ENCODE measurements at places on chromosomes 16 and 17.

GRCh38 chr16:19406891-19407491 lies 10.7 kb upstream of the TMC5 start:
- DNase-seq: no peak

DNA sequence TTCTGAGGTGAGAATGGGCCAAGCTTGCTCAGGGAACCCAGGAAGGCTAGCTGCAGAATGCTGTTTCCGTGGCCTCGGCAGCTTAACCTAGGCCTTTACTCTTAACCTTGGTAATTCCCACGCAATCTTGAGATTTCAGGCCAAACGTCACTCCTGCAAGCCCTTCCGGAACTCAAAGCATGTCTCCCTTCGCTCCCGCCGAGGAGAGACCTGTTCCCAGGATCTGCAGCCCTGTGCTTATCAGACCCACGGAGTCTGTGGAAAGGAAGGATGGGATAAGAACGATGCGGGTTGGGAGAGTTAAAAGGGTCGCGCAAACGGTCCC lies 524 bp upstream of the ZFP3 start:
- DNase-seq: no peak

GRCh38 chr17:72927760-72928159 lies 164.7 kb downstream of the SLC39A11 start:
- DNase-seq: no peak

GRCh38 chr16:87754535-87754934 lies 11.3 kb downstream of the KLHDC4 start:
- no peak for DNase-seq

- DNase-seq: no peak
Measured at GRCh38 chr17:3029213-3029913, 34.0 kb downstream of the OR1D5 start.
